ENCODE measurements at places on chromosomes 1 and 21.
A peak's percentile ranks its signal among the peaks of the same experiment; 100 is the strongest.

- DNase-seq: no peak
These were observed 35.0 kb upstream of the RD3 start for GRCh38 chr1:211527006-211527405.

DNA sequence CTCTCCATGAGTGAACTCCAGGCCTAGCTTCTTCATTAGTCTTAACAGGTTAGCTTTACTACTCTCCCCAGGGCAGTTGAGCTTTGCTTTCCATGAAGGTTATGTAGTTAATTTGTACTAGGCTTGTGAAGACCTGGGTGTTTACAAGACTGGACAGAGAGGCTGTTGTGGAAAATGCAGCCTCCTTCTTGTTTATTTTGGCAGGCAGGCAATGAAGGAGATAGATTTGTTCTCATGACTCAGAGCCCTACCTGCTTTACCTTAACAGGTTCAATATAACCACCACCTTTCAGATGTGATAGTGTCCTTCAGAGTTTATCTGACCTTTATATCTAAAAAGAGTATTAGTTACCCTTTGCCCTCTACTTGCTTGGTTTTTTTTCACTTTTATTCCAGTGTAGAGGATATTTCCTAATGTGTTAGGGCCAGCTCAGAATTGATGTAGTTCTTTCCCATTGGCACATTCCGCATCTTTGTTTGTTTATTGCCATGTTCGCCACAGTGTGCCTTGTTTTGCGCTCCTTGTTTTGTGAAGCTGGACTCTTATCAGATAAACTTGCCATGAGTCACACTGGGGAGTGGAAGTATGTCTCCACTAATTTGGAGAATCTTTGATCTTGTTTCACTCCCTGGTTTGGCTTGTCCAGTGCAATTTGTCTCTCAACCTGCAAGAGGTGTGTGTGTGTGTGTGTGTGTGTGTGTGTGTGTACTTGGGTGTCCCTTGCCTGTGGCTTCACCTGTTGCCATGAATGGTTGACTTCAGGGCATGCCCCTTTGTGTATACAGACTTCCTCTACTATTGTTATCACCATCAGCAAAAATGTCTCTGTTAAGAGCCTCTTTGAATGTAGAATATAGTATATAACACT lies 87.4 kb upstream of the MACF1 start:
- DNase-seq: no peak

DNA sequence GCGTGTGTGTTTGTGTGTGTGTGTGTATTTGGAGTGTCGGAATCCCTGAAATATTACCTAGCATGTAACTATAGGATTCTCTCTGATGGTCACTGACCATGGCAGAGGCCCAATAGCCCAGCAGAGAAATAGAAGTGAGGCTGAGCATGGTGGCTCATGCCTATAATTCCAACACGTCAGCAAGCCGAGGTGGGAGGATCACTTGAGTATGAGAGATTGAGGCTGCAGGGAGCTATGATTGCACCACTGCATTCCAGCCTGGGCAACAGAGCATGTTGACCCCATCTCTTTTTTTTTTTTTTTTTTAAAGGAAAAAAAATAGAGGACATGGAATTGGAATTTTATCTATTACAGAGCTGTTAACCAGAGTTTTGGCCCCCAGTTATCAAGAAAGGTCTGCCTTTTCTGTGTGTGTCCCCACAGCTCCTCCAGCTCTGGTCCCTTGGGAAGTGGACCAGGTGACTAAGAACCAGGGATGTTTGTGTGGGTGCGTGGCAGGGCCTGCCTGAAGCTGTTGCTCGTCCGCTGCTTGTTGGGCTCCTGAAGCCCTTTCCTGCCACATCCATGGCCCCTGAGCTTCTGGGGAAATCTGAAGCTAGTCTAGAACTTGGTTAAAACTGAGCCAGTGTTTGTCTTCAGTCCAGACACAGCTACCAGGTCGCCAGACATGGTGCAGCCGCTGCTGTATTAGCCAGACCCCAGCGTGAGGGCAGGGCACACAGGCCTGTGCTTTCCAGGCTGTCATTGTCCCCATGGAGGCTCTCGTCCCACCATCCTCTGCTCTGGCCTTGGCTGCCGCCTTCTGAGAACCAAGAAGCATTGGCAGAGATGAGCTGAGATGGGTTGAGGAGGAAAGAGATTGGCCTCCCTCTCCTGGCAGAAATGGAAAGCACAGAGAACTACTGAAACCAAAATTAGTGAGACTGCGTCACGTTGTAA lies 25.5 kb downstream of the CAPN9 start:
- peak; percentile 72 for DNase-seq

DNA sequence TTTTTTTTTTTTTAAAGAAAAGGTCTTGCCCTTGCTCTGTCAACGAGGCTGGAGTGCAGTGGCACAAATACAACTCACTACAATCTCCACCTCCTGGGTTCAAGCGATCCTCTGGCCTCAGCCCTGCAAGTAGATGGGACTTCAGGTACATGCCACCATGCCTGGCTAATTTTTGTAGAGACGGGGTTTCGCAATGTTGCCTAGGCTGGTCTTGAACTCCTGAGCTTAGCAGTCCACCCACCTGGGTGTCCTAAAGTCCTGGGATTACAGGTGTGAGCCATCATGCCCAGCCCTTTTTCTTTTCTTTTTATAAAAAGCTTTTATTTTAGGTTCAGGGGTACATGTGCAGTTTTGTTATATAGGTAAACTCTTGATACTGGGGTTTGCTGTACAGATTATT lies 47.2 kb downstream of the TLR5 start:
- no peak for DNase-seq

DNA sequence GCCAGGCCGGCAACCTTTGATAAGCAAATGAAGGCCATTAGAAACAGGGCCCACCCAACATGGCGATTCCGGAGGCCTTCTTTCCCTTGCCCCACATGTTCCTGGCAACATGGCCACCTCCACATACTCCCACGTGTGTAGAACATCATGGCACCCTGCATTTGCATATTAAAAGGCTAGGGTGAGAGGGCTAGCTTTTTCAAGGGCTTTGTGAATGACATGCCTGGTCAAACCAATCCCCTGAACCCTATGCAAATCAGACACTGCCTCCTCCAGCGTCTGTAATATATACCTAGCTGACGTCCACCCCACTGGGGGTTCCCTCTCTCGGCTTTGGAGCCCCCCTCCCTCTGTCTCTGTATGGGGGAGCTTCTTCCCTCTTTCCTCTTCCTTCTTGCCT lies 1.6 kb downstream of the ADCY10 start:
- no peak for DNase-seq

- no peak for DNase-seq
These were observed 613.0 kb downstream of the NPHP4 start for GRCh38 chr1:5379176-5379759.

DNA sequence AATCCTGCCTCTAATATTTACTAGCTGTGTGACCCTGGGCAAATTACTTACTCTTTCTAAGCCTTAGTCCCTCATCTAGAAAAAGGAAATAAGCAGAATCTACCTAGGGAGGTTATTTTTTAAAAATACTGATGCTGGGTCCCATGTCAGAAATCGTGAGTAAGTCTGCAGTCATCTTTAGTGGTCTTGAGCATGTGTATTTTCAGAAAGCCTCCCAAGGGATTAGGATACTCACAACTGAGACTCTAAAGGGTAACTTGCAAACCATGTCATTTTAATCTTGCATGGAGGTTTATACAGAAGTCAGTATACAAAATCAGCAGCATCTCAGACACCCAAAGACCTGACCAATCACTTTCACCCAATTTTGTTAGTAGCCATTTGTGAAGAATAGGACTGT lies 43.2 kb downstream of the DSTYK start:
- DNase-seq: no peak

- no peak for DNase-seq
These were observed 77.1 kb downstream of the CD58 start for GRCh38 chr1:116493484-116494352.

DNA sequence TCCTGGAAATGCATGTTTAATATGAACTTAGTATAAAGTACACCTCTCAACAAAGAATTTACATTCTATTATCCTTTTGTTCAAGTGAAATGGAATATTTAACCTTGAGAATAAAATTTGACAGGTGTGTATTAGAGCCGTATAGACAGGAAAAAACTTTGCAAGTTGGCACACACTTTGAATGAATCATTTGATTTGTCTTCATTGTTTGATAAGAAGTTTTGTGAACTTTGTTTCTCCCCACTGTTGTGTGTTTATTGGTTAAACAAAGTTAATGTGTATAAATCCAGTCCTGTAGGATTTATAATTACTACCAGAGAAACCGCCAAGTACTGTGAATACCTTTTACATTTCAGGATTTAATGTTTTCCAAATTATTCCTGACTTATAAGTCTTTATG lies 2.0 kb downstream of the SYDE2 start:
- DNase-seq: no peak

DNA sequence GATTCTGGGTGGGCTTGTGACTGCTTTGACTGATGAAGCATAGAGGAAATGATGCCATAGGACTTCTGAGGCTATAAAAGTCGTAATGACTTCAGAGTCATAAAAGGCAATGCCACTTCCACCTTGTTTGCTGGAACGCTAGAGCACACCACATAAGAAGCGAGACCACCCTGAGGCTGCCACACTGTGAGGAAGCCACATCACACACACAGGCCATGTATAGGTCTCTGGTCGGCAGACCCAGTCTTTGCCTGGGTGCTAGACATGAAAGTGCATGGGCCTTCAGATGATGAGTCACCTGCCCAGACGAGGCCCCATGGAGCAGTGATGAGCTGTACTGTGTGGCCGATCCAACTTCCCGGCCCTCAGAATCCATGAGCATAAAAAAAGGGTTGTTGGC lies 14.2 kb upstream of the KANK4 start:
- DNase-seq: no peak

- no peak for DNase-seq
These were observed 121.5 kb downstream of the PLPP3 start for GRCh38 chr1:56457756-56458375.

DNA sequence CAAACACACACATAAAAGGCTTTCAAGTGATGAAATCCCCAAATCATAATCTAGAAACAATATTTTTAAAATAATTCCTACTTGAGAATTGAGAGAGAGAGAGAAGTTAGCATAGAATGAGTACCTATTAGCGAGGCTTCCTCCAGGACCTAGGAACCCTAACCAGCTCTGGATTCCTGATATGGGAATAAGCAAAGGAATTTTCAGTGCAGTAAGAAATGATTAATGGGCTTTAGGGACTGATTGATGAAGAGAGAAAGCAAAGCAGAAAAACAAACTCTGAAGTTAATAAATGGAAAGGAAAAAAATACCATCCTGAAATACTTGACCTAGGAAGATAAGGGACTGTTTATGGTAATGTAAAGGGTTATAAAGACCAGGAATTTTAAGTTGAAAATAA lies 60.6 kb downstream of the WARS2 start:
- no peak for DNase-seq

- no peak for DNase-seq
These were observed 2.5 kb upstream of the KRTAP12-1 start for GRCh38 chr21:44684483-44684882.

DNA sequence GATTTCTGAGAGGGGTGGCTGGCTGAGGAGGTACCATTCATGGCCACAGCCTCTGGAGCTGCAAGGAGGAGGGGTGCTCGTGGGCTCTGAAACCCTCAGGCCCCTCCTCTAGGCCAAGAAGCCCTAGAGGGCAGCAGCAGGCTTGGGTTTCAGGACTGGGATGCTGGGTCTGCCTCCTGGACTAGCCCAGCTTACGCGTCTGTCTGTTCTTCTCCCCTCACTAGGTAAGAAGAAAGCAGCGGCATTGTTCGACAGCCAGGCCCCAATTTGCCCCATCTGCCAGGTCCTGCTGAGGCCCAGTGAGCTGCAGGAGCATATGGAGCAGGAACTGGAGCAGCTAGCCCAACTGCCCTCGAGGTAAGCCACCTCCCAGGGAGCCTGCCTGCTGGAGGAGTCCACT lies 60.3 kb downstream of the TMEM53 start:
- peak; percentile 20 for DNase-seq

GRCh38 chr1:119565131-119565772 lies 58.2 kb downstream of the HSD3B1 start:
- no peak for DNase-seq

GRCh38 chr1:246597340-246597739 lies 31.1 kb downstream of the CNST start:
- no peak for DNase-seq

- no peak for DNase-seq
These were observed 42.4 kb upstream of the RUNX1 start for GRCh38 chr21:35091496-35091895.

- no peak for DNase-seq
These were observed 57.9 kb upstream of the EDN2 start for GRCh38 chr1:41542196-41542930.

GRCh38 chr1:14263225-14263624 lies 335.3 kb upstream of the KAZN start:
- DNase-seq: peak; percentile 41

- DNase-seq: no peak
These were observed 106.2 kb downstream of the RUNX1 start for GRCh38 chr21:34942911-34943310.

DNA sequence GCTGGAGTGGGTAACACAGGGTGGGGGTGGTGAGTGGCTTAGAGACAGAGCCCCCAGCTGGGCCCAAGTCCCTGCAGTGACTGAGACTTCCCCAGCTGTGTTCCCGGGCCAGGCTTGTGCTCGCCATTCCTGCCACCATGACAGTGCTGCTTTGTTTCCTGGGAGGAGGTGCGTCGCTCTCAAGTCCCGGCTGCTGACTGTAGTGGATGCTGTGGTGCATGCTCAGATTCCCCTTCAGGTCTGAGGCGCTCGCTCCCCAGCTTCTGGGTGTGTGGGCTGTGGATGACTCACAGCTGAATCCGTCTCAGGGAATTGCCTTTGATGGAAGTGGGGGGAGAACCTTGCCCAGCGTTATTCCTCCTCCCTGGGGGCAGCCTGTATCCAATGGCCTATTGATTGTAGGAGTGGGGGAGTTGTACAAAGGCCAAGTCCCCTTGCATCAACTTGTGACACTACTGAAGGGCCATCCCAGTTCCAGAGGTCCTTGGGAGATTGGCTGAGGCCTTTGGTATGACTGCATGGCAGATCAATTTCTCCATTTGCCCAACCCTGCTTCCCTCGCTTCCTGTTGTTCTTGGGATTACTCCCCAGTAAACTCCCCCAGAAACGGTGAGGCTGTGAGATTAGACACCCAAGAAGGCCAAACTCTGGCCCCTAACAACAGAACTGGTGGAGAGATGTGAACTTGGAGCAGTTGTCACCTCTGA lies 17.8 kb upstream of the POU3F1 start:
- DNase-seq: peak; percentile 35

DNA sequence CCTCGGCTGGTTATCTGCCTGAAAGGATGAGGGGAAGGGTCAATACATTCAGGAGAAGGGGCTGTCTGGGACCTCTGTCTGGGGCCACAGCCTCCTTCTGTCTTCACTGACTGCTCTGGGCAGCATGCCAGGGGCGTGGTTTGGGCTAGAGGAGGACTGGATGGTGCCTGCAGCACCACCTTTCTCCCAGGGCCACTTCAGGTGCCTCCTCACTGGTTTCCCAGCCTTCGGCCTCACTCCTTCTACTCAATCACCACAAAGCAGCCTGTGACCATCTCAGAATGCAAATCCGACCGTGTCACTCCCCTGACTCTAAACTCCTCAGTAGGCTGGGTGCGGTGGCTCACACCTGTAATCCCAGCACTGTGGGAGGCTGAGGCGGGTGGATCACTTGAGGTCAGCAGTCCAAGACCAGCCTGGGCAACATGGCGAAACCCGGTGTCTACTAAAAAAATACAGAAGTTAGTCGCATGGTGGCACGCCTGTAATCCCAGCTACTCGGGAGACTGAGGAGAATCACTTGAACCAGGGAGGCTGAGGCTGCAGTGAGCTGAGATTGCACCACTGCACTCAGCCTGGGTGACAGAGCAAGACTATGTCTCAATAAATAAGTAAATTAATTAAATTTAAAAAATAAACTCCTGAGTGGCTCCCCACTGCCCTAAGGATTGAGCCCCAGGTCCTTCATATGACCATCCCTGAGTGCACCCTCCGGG lies 50.1 kb upstream of the ECE1 start:
- DNase-seq: no peak

- DNase-seq: no peak
These were observed 75.1 kb upstream of the CD34 start for GRCh38 chr1:207985996-207986395.
